Activated CD4-positive, alpha-beta T cell treated with anti-CD3 and anti-CD28 coated beads, Interleukin-2, amount 50 U/mL, for 1 hour (primary cell): ENCODE measurements at places on chromosomes 4 and X.
A peak's percentile ranks its signal among the peaks of the same experiment; 100 is the strongest.

DNA sequence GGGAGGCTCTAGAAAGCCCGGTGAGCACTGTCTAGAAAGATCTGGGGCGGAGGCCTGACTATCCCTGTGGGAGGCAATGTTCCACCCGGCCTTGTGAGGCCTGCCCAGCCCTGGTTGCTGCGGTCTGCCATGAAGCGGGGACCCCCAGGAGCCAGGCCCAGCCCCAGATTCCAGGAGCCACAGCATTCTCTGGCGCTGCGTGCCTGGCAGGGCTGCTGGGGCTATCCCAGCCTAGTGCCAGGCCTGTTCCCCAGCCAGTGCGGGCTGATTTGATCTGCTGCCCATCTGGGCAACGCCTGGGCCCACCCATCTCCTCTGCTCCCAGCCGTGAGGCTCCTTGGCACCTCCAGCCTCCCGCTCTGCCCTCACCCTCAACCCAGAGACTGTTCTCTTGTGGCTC lies 19.6 kb downstream of the ATP2B3 start:
- DNase-seq = no peak

- DNase-seq = no peak
Measured at GRCh38 chr4:139266208-139266582, 13.8 kb downstream of the MGARP start.

DNA sequence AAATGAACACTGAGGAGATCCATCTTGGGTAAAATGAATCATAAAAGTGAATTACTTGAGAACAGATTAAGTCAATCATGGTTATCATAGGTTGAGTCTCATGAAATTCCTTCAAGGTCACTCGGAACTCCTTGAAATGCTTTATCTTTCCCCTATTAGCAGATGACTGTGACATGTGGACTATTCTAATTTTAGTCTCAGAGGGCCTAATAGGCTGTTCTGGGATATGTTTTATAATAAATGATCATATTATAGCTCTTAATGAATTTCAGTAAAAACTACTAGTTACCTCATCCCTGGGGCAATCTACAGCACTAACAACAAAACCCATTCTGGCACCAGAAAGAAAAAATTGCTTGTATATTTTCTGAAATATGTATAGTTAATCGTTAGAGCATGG lies 44.7 kb downstream of the SPATA4 start:
- DNase-seq = no peak

DNA sequence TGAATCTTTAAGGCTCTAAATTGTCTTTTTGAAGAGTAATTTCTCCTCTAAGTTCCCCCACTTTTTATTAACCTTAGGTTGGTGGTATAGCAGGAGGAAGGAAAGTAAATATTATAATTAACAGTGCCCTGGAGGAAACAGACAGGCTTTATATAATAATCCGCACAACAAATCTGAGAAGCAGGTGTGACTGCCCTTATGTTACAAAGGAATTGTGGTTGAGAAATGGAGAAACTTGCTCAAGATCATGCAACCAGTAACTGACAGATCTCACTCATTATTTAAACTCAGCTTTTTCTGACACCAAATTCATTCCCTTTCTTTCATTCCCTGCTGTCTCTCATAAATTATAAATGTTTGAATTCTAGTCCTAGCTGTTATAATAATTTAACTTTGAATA lies 282.0 kb downstream of the PPP3CA start:
- no peak for DNase-seq

- DNase-seq = peak; percentile 60
Measured at GRCh38 chr4:9703391-9703790, 78.0 kb upstream of the DRD5 start.

GRCh38 chrX:1813809-1814208 lies 198.9 kb downstream of the ASMT start:
- no peak for DNase-seq

DNA sequence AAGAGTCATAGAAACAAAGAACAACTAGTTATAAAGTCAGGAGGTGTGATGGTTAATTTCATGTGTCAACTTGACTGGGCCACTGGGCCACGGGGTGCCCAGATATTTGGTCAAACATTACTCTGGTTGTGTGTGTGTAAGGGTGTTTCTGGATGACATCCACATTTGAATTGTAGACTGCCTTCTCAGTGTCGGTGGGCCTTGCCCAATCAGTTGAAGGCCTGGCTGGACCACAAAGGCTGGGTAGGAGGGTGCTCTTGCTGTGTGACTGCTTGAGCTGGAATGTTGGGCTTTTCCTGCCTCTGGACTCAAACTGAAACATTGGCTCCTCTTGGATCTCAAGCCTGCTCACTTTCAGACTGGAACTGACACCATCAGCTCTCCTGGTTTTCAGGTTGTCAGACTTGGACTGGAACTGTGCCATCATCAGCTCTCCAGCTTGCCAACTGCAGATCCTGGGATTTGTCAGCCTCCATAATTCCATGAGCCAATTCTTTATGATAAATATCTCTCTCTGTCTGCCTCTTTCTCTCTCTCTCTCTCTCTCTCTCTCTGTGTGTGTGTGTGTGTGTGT lies 41.4 kb downstream of the CLDN34 start:
- no peak for DNase-seq

GRCh38 chr4:126056116-126056650 lies 741.4 kb downstream of the FAT4 start:
- DNase-seq = no peak

DNA sequence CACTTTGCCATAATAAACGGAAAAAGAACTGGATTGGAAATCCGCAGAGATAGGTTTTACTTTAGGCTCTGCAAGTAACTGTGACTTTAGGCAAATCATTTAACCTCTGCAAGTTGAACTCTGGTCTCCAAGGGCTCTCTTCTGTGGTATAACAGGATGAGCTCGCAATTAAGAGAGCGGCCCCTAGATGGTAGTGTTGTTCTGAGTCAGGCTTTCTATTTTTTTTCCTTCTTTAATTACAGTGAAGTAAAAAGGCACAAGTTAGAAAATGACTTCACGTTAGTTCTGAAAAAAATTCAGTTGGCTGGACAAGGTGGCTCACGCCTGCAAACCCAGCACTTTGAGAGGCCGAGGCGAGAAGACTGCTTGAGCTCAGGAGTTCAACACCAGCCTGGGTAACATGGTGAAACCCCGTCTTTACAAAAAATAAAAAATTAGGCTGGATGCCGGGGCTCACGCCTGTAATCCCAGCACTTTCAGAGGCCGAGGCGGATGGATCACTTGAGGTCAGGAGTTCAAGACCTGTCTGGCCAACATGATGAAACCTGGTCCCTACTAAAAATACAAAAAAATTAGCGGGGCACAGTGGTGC lies 18.0 kb downstream of the RPS3A start:
- DNase-seq = peak; percentile 50
